NCI-H82 (cell line): ENCODE measurements at places on chromosomes 4 and X.
A peak's percentile ranks its signal among the peaks of the same experiment; 100 is the strongest.

DNA sequence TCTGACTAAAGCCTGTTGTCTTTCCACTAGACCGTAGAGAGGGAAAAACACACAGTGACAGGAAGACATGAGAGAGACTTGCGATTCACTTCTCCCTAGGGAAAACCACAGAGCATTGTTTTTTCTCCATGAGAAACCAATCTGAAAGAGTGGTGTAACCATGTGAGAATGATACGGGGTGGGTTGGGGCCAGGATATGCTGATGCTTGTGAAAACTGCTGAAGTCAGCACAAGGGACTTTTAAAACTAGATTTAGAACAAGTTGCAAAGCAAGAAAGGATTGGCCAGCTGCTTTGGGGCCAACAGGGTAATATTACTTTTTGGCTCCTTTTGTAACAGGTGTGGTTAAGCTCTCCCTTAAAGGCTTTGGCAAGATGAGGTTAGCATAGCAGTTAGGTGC, 66.1 kb downstream of the NHSL2 start:
- DNase-seq: peak; percentile 28

- DNase-seq: no peak
Measured at GRCh38 chr4:113732-114131, 10.6 kb upstream of the ZNF718 start.

DNA sequence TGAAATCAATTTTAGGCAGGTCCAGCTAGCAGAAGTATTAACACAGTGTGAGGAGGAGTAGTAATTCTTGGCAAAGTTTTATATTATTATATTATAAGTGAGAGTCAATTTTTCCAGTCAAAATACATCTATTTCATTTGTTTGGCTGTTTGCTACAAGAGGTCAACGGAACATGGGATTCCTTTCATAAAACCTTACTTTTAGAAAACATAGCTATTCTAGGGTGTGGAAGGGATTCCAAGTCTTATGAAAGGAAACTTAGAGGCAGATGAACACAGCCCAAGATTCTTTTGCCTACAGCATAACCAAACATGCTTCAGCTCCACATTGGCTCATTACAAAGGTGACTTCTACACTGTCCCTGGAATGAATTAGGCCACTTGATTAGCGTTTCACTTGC, 29.9 kb upstream of the PCDH19 start:
- DNase-seq: no peak

- no peak for DNase-seq
Measured at GRCh38 chr4:43113196-43113595, 220.7 kb downstream of the GRXCR1 start.

DNA sequence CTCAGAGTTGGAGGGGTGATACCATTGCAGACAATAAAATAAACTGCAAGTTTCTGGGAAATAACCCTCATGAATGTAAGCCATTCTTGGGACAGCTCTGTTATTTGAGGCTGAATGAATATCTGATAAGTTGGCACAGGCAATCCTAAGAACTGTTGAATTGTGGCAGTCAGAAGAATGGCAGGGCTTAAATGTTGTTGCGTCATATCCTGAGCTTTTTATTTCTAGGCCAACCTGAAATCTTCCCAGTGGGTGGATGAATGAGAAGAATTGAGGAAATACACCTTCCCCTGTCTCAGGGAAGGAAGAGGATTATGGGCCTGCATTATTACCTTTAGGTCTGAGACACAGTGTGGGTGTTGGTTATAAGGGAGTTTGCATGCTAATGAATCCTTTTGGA, 64.4 kb upstream of the C4orf54 start:
- no peak for DNase-seq

GRCh38 chrX:2284601-2285000, 216.2 kb downstream of the DHRSX start:
- no peak for DNase-seq

DNA sequence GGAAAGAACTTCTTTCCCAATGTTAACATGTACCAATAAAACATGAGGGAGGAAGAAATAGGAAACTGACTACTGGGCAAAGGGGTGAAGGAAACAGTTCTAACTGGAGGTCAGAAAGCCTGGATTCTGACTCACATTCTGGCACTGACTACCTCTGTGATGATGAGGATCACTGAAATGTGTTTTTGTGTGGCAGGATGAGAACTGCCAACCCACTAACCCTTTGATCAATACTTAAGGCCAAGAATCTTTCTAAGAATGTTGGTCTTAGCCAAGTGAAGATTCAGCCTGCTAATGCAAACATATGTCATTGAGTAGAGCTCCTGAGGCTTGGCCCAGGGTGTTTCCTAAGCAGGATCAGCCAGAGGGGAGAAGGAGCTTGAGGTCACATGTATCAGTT, 4.6 kb downstream of the ALAS2 start:
- no peak for DNase-seq

DNA sequence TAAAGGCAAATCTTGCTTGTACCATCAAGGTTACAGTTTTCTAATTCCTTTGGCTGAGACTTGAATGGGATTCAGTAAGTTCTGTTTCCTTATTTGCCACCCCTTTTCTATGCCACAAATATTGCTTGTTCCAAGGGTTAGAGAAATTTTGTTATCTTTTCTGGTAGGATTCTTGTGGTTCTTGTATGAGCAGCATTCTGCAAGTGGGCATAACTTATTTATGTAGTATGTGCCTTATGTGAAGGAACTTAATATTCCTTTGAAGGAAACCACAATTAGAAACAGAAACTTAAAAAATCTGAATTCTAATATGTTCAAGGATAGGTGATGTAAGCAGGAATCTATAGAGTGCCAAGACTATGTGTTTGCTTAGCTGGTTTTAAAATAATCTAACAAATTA, 53.1 kb upstream of the TSPAN5 start:
- no peak for DNase-seq

- no peak for DNase-seq
Measured at GRCh38 chr4:74543983-74544382, 99.0 kb downstream of the AREG start.

GRCh38 chrX:118353081-118353850, 7.4 kb downstream of the WDR44 start:
- peak; percentile 40 for DNase-seq

GRCh38 chr4:85964298-85964697, 395.6 kb downstream of the MAPK10 start:
- DNase-seq: peak; percentile 7

- DNase-seq: no peak
Measured at GRCh38 chr4:36509845-36510244, 228.4 kb downstream of the DTHD1 start.

GRCh38 chr4:146486565-146486964, 35.2 kb downstream of the SLC10A7 start:
- DNase-seq: no peak
